ENCODE measurements at places on chromosomes 3 and 15.

DNA sequence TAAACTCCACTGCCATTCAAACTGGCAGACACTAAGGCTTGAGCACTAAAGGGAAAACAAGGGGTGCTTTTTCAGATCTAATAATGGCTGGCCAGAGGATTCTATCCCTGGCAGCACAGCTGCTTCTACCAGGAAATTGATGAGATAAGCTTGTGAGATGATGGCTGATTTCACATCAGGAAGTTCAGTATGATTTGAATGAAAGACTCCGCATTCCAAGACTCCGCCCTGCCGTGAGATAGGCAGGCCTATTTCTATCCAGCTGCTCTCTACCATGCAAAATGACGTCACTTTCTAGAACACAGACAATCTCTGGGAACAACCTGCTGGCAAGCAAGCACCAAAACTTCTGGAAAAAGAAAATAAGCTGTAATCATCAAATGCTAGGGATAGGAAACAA lies 171.8 kb downstream of the WDR76 start:
- no peak for DNase-seq

- DNase-seq, result no peak
Observed at GRCh38 chr3:131835906-131836305, 198.9 kb downstream of the CPNE4 start.

- DNase-seq, result no peak
Observed at GRCh38 chr3:25573386-25574171, 91.1 kb downstream of the TOP2B start.

DNA sequence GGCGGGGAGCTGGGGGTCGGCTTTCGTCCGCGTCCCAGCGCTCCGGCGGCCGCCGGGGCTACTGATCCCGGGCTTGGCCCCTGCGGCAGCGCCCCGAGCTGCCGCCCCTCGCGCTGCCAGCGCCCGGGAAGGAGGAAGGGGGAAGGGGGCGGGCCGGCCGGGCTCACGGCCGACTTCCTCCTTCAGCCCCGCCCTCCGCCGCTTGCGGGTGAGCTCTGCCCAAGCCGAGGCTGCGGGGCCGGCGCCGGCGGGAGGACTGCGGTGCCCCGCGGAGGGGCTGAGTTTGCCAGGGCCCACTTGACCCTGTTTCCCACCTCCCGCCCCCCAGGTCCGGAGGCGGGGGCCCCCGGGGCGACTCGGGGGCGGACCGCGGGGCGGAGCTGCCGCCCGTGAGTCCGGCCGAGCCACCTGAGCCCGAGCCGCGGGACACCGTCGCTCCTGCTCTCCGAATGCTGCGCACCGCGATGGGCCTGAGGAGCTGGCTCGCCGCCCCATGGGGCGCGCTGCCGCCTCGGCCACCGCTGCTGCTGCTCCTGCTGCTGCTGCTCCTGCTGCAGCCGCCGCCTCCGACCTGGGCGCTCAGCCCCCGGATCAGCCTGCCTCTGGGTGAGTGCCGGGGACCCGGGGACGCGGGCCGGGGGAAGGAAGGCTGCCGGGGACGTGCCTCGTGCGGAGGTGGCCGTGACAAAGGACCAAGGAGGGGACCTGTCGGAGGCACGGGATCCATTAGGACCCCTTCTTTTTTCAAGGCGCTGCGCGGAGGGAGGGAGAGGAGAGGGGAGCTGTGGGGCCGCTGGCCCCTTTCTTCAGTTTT lies at the start of gene SEMA4B:
SEMA4B (plus strand) TSS at position 201 of the 814 bp plus-strand sequence; CDS start at position 450, 249 bp downstream.
- DNase-seq, result peak; percentile 91

GRCh38 chr3:61947456-61947855 lies 386.1 kb downstream of the PTPRG start:
- DNase-seq, result no peak

- peak; percentile 11 for DNase-seq
Observed at GRCh38 chr15:83372434-83372891, 74.7 kb upstream of the SH3GL3 start.

DNA sequence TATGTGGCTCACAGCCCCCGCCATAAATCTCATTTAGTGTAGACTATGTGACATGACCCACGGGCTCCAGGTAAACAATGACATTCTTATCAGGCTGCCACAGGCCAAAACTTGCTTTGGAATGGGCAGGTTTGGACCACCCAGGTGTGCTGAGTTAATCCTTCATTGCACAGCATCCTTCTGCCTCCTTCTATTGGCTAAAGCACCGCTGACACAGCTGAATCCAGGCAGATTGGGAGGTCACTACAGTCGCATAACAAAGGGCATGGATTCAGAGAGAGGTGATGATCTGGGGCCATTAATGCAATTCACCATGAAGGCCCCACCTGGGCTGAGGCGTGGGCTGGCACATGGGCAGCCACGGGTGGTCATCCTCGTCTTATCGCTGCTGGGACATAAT lies 47.8 kb upstream of the GALNT15 start:
- DNase-seq, result no peak

DNA sequence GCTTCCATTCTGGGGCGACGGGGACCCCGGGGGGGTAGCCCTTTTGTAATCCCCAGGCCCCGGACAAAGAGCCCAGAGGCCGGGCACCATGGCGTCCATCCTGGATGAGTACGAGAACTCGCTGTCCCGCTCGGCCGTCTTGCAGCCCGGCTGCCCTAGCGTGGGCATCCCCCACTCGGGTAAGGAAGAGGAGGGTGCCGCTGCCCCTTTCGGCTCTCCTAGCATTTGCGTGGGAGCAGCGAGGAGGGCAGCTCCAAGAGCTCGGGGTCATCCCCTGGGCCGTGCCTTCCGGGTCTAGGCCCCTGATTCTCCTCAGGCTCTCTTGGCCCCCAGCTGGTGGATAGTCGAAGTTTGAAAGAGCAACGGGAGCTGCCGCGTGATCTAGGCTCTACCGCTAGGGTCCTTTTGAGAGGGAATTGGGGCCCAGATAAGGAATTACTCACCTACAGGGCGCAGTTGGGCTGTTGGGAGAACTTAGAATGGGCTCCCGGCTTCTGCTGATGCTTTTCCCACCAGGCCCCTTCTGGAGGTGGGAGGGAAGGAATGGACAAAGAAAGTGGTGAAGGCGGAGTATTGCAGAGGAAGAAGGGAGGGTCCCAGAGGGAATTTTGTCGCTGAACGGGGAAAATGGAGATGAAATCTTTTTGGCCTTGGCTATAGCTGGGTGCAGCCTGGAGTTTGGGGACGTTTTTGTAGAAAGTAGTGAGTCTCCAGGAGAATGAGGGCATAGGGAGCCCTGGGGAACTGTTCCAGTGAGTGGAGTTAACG lies 615 bp downstream of the VPS18 start:
- peak; percentile 95 for DNase-seq

- no peak for DNase-seq
Observed at GRCh38 chr3:73709712-73710111, 85.0 kb upstream of the PDZRN3 start.

- DNase-seq, result no peak
Observed at GRCh38 chr3:172161133-172161789, 121.9 kb downstream of the FNDC3B start.

GRCh38 chr3:134249296-134249841 lies 1.3 kb downstream of the RYK start:
- no peak for DNase-seq

DNA sequence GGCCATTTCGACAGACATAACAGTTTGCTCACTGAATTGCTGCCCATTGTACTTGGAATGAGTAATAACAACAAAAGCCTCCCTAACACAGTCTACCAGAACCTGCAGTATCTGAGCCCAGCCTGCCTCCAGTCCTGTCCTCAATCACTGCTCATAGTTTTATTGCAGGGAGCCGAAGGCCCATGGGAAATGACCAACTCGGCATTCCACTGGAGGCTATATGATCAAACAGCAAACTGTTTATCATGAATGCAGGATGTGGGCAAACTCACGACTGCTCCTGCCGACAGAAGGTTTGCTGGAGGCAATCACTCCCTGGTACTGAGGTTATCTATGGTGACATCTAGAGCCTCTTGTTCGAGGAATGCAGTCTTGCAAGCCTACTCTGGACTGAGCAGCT lies 46.3 kb downstream of the LSM3 start:
- DNase-seq, result no peak

GRCh38 chr15:71435552-71435951 lies 320.3 kb downstream of the THSD4 start:
- no peak for DNase-seq

- DNase-seq, result no peak
Observed at GRCh38 chr15:100216182-100216581, 125.6 kb downstream of the ADAMTS17 start.

- no peak for DNase-seq
Observed at GRCh38 chr3:139794469-139795265, 116.9 kb upstream of the NMNAT3 start.

DNA sequence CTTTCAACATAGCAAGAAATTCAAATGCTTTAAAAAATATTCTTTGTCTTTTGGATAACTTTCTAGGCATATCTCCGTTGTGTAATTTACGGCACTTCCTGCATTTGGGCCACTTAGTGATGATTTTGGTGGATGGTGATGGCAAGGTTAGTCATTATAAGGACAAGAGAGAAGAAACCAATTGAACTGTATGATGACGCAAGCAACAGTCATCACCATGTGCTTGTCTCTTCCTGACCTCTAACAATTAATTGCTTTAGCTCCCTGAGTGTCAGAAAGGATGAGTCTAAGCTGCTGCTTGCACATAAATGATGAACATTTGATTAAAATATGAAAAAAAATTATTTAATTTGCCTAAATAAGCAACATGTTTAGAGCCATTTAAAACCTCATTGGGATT lies 11.3 kb upstream of the P2RY12 start:
- no peak for DNase-seq

- no peak for DNase-seq
Observed at GRCh38 chr3:155741603-155742002, 3.3 kb downstream of the PLCH1 start.

- DNase-seq, result no peak
Observed at GRCh38 chr15:38612159-38612863, 47.7 kb upstream of the RASGRP1 start.

- peak; percentile 42 for DNase-seq
Observed at GRCh38 chr15:81485806-81486205, 111.8 kb upstream of the TMC3 start.

GRCh38 chr3:53888232-53888631 lies 3.4 kb downstream of the SELENOK start:
- DNase-seq, result peak; percentile 80

- peak; percentile 22 for DNase-seq
Observed at GRCh38 chr3:188707381-188708288, 464.1 kb upstream of the TPRG1 start.

DNA sequence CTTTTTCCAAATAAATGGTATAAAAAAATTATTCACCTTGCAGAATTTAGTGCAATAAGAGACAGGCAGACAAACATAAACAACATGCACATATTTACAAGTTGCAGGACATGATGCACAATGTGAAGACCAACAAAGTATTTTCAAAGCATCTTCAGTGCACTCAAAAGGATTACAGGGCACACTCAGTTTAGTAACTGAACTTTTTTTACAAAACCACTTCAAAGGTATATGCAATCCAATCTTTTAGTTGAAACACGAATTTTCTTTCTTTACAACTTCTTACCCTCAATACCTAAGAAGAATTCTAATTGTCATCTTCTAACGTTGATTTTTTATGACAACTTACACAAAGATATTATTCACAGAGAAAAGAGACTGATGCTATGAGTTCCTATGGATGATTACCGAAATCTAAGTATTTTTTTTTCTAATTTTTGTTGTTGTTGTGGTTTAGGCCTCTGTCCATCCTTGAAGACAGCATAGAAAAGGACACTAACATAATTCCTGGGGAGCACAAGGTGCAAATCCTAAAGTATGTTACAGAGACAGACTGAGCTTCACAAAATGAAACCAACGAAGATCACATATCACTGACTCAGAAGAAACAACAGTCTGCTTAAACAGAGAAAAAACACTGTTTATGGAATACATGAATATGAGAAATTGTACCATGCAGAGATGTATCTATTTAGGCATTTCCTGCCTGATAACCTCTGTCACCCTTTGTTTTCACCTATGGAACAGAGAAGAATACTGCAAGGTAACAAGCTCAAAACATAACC lies 50.3 kb downstream of the ZMAT3 start:
- DNase-seq, result no peak

DNA sequence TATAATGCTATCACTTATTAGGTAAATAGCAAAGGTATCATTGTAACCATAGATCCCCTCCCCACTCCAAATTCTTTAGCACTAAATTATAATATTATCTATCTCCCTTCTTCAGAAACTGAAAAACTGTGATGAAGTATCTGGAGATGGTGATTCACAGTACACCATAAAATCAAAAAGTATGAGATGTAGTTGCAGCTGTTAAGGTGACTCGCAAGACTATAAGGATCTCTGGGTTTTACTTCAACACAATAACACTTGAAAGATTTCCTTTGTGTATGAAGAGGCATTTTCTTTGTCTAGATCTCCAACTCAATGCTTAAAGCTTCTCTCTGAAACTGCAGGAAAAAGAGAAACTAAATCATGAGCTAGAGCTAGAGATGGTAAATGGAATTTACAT lies 46.9 kb downstream of the IFT57 start:
- no peak for DNase-seq

GRCh38 chr15:67834581-67835296 lies 5.1 kb downstream of the RNU6-1 start:
- DNase-seq, result no peak

GRCh38 chr3:141184430-141184829 lies 47.2 kb upstream of the PXYLP1 start:
- no peak for DNase-seq

- DNase-seq, result no peak
Observed at GRCh38 chr3:115165701-115166100, 18.6 kb upstream of the ZBTB20 start.

DNA sequence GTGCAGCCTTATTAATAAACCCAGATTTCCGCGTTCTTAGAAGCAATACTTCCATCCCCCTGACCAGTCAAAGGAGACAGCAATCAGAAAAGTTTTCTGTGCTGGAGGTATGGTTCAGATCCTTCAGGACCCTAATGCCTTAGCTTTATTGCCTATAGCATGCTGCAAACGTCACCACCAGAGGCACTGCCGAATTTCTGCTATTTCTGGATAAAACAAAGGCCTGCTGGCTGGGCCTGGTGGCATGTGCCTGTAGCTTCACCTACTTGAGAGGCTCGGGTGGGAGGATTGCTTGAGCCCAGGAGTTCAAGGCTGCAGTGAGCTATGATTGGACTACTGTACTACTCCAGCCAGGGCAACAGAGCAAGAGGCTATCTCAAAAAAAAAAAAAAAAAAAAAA lies 407.2 kb downstream of the FOXP1 start:
- no peak for DNase-seq

- no peak for DNase-seq
Observed at GRCh38 chr3:194579091-194579606, 54.1 kb downstream of the TMEM44 start.

- DNase-seq, result peak; percentile 5
Observed at GRCh38 chr15:47998619-47999019, 122.2 kb upstream of the SLC24A5 start.

DNA sequence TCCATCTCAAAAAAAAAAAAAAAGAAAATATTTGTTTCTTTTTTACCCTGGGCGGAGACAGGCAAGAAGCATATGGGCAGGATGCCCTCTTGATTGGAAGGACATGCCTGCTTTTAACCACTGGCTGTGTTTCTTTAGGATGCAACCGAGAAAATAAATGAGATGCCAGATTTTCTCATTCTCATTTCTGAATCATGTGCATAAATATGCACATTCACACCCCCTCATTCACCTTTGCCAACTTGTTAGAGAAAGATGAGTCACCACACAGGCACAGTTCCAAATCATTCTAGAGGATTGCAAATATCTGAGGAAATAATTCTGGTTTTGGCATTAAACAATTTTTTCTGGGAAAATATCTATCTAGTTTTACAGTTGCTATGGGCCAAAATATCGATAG lies 3.3 kb downstream of the LIPH start:
- no peak for DNase-seq
